ENCODE measurements at places on chromosomes 11 and 22.

DNA sequence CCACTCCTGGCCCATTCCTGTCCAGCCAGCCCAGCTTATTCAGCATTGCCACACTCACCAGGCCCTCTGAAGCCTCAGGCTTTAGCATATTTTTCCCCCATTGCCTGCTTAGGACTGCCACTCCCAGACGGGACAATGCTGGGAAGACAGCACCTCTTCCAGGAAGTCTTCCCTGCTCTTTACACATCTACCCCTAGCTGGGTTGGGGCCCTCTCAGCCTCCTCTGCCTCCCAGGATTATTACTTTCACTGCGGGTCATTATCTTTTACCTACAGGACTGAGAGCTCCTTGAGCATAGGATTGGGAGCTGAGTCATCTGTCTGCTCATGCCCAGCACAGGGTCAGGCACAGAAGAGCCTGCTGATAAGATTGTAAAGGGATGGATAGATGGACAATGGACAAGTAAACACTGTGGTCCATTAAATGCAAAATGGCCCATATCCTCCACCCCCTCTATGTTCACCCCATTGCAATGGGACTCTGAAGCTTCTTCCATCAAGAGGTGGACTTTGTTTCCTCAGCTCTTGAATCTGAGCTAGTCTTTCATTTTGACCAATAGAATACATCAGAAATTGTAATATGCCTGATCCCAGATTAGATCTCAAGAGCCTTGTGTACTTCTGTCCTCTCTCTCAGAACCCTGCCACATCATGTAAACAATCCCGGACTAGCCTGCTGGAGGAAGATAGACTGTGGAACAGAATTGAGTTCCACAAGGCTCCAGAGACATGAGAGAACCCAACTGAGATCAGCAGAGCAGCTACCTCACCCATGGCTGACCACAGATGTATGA lies 32.0 kb upstream of the LRRC32 start:
- no peak for DNase-seq

DNA sequence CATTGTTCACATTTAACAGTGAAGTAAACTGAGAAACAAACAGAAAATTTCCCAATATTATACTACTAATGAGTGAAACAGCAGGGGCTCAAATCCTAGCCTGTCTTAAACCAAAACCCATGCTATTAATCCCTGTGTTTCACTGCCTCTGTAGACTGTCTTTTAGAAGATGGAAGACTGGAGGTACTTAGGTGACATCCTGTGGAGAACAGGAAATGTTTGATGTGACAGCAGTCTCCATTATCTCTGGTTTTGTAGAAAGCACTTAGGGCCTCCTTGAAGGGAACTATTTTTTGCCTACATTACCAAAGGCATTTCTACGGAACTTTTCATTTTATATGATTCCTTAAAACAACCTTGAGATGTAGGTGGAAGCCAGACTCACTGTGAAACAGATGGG lies 288.1 kb upstream of the SORL1-AS1 start:
- no peak for DNase-seq

DNA sequence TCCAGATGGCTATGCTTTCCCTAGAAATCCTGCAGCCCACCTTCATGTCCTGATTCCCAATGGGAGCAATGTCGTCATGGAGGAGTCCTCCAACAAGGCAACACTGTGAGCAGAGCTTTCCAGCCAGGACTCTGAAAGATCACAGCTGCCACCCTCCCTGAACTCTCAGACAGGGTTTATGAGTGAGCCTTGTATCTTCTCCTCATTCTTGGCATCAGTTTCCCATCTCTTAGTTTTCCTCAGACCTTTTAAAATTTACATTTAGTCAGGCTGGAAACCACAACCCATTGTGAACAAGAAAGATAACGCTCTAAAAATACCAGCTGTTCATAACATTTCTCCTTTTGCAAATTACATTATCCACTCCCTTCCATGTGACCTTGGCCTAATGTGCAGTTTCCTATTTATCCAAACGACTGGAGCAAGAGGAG lies 15.6 kb upstream of the LYVE1 start:
- DNase-seq = no peak

DNA sequence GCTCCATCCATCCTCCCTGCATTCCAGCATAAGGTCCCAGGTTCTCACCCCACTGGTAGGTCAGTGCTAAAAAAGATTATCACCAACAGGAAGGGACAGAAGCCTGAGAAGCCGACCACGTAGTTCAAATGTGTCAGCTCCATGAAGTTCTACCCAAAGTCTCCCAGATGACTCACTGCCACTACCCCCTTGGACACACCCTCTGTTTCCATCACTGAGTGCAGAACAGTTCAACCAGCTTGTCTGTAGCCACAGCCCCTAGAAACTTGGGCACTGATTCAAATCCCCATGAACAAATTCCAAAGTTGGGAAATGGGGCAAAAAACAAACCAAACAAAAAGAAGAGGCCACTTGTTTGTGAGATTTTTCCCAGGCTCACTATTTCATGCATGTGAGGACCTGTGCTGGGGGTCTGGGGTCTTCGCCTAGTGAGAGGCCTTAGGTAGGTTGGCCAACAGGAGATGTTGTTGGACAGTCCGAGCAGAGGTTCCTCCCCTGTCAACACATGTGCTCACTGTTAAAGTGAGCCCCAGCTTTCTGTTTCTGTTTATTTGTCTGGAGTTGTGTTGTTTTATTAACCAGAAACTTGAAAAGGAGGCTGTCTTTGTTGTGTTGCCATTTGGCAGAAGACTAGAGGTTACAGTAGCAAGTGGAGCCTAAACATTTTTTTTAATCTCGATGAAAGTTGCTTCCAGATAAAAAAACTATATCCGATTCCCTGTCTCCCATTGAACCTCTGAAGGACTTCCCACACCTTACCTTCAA lies 24.2 kb upstream of the FLI1 start:
- no peak for DNase-seq

DNA sequence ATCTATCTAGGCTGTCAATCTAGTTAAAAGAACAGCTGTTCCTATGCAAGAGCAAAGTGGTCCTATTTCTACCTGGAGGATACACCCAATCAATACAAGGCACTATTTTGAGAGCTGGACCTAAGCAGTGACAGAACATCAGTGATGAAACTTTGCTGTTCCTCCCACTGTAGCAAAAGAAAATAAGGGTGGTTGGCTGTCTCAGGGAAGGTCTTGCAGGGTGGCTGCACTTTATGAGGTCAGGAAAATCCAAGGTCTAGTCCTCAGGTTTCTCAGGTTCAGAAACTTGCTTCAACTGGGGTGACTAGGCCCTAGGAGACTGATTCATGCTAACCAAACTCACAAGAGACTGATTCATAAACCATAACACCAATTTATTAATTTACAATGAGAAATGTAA lies 11.6 kb downstream of the CPSF7 start:
- no peak for DNase-seq

Data from iPS DF 19.7 (cell line).